ENCODE measurements at places on chromosomes 2 and 18.

- DNase-seq = no peak
Measured at GRCh38 chr2:240997856-240998705, at the start of gene SNED1. TSS of gene SNED1 (plus strand) at chr2:240998618. CDS start at chr2:240998838, 220 bp downstream.

DNA sequence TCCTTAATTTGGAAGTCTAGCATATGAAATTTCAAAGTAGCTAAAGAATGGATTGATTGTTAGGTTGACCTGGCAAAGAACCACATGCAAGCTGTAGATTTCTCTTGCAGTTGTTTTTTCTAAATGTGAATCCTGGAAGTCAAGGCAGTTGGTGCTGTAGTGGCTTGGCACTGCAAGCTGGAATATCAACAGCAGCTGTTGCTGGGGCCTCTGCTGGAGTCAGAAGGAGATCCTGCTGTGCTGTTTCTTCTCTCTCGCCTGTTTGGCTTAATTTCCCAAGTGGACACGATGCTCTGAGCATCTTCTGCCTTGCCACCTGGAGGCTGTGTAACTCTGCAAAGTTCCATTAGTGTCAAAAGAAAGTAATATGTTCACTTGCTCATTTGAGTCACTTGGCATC, 12.6 kb downstream of the PIK3C3 start:
- DNase-seq = no peak

DNA sequence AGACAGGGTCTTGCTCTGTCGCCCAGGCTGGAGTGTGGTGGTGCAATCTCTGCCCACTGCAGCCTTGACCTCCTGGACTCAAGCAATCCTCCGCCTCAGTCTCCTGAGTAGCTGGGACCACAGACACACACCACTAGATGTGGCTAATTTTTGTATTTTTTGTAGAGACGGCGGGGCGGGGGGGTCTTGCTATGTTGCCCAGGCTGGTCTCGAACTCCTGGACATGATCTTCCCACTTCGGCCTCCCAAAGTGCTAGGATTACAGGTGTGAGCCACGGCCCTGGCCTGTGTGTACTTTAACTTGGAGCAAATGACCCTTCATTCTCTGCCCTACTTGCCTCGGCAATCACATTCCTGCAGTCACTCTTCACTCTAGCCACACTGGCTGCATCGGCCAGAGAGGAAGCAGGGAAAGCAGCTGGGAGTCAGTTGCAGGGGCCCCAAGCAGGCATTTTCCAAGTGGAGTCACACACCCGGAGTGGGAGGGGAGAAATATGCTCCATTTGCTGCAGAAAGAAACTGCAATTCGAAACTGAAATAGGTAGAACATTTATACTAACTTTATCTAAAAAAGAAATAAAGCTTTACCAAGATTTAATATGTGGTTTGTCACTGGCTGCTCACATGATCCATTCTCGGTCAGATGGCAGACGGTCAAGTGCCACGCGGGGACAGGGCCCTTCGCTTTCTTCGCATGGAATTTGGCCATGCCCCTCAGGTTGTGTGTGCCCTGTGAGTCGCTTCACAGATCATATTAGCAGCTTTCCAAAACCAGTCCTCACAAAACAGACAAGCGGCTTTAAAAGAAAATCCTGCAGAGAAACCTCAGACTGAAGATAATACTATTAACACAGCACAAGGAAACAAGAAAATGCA, 37.1 kb downstream of the FAM161A start:
- no peak for DNase-seq

DNA sequence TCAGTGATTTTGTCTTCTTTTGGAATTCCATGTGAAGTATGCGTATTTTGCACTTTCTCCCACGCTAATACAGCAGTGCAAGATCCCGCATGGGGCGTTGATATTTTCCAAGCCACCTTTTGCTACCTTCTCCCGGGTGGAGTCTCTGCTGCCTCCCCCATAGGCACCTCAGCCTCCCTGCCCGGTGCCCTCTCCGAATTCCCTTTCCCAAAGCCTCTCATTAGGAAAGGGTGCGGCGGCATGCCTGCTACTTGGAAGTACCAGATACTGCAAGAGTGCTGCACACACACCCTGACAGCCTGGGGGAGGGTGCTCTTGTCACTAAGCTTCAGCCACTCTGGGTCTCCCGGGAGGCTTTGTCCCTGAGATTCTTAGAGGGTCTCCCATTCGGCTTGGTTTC, 114.4 kb upstream of the PXDN start:
- DNase-seq = no peak

GRCh38 chr18:54777989-54778388, 50.3 kb upstream of the RAB27B start:
- DNase-seq = no peak

DNA sequence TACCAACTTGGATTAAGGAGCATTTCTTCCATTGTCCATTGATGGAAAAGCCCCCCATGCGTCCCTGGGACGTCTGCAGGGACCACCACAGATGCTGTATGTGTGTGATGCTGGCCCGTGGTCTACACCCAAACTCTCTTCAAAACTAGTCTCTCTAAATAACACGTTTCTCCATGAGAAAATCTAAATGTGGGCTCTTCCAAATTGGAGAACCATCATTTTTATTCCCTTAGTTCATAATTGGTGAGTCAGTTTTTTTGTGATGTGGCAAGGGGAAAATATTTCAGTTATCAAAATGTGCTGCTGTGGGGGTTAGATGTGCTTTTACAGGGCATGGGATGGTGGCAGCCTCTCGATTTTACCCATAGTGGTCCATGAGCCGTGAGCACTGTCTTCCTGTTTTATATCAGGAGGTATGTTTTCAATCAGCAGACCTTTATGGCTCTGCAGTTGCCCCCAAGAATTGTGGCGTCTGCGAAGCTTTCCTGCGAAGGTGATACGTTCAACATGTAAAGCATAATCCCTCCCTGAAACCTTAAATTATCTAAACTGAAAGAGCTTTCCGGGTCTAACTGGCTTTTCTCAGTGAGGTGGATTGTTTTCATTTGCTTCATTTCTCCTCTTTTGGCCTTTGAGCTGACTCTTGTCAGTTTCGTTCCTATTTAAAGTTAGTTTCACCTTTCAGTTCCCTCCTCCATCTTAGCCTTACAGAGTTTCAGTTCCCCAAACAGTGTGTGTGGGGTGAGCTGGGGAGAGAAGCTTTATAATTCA, 78.4 kb downstream of the SETBP1 start:
- DNase-seq = no peak

- no peak for DNase-seq
Measured at GRCh38 chr2:205685314-205686055, 3.2 kb downstream of the NRP2 start.
